ENCODE measurements at places on chromosomes 5 and 9. TPM values are rescaled to one million over a fixed set of nuclear protein-coding genes. Genes with fewer than 3 reads are reported as not detected.

- DNase-seq: no peak
Observed at GRCh38 chr5:81140943-81141342, 92.2 kb upstream of the CKMT2 start.

DNA sequence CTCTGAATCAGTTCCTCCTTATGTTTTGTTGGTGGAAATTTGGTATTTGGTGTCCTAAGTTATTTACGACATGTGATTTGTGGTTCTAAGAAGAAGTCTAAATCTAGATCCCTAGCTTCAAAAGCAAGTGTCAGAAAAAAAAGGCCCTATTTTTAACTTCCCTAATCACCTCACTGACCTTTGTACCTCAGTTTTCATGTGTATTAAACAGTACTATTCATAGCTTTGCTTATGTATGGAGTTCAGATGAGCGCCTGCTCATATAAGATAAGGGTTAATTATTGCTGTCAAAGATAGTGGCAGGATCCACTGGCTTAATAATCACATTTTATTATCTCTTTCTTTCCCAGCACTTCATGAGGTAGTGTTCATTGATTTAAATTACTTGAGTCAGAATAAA, 318.2 kb downstream of the PARP8 start:
- no peak for DNase-seq

GRCh38 chr9:20570756-20571155, 51.5 kb downstream of the MLLT3 start:
- no peak for DNase-seq

- DNase-seq: no peak
Observed at GRCh38 chr5:39970117-39970798, 545.5 kb upstream of the DAB2 start.

GRCh38 chr5:148760945-148761638, 65.3 kb upstream of the ADRB2 start:
- DNase-seq: no peak

RNF208 gene
- total RNA-seq: 7.3 TPM

FCN1 gene
- 0.93 TPM for total RNA-seq

- no peak for DNase-seq
Observed at GRCh38 chr5:75243510-75243909, 6.8 kb upstream of the ANKRD31 start.

HTR1A gene
- not detected for total RNA-seq

DNA sequence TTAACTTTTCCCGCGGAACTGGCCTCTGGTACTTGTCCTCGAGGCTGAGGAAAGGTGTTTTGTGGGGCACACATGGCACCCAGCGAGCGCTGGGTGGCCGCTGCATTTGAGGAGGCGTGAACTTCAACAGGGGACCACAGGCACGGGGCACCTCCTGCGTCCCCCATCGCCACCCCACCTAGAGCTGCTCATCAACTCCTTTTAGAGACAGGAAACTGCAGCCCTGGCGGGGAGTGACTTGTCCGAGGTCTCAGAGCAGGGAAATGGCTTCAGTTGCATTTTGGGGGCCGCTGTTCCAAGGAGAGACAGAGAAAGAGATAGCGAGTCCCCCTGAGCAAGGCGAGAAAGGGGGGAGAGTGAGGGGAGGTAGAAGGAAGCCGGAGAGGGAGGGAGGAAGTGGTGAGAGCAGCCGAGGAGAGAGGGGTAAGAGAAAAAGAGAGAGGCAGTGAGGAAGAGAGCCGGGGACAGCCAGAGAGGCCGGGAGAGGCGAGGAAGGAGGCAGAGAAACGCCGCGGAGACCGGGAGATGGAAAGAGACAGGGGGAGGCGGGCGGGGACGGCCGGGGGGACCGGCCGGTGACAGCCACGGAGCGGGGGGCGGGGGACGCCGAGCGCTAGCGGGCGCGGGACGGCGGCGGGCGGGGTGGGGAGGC, 12.5 kb upstream of the LHX2 start:
- DNase-seq: no peak

GRCh38 chr9:70641631-70642030, 227.2 kb upstream of the KLF9 start:
- no peak for DNase-seq

DMRT2 gene
- not detected for total RNA-seq

SLC34A3 gene
- not detected for total RNA-seq

SCGB3A2 gene
- not detected for total RNA-seq

- DNase-seq: no peak
Observed at GRCh38 chr9:38295764-38296163, 96.7 kb upstream of the ALDH1B1 start.

DNA sequence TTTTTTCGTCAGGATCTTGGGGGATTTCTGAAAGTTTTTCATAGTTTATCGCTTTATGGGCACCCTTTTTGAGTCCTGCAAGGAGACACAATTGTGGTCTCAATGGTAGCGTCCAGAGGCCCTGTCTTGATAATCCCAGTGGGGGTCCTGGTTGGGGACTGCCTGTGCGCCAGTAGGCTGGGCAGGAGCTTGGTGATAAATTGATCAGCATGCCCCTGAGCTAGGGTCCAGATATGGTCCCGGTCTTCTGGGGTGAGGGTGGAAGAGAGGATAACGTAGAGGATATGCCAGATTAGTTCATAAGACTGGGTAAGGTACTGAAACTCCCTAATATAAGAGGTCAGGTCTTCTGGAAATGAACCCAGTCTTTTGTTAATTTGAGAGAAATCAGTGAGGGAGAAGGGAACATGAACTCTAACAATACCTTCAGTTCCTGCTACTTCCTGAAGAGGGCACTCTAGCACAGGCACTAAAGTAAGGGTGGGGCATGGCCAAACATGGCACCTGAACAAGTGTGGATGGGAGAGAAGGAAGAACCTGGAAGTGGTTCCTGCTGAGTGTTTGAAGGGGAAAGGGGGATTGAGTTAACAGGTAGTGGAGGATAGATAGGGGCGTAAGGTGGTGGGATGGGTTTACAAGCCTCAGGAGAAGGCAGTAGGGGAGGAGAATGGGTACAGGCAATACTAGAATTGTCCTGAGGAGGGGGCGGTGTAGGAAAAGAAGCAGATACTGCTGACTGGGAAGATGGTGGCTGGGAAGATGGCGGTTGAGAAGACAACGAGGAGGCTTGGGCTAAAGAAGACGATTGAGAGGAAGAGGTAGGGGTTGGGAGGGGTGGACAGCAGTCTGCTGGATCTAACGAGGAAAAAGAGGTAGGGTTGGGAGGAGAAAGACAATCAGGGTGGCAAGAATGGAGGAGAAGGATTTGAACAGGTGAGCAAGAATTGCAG, 33.8 kb upstream of the ANXA2R start:
- no peak for DNase-seq

GRCh38 chr9:127558581-127559246, 53.4 kb upstream of the STXBP1 start:
- DNase-seq: no peak

GRCh38 chr9:123816817-123817472, 113.0 kb downstream of the DENND1A start:
- no peak for DNase-seq
